ENCODE measurements at places on chromosomes 4 and X.
A peak's percentile ranks its signal among the peaks of the same experiment; 100 is the strongest.

GRCh38 chr4:40309250-40309774 lies 25.8 kb upstream of the CHRNA9 start:
- DNase-seq: no peak

- DNase-seq: no peak
Observed at GRCh38 chr4:15130441-15130840, 128.2 kb downstream of the CPEB2 start.

- no peak for DNase-seq
Observed at GRCh38 chr4:69092190-69092589, 4.1 kb upstream of the UGT2B7 start.

- no peak for DNase-seq
Observed at GRCh38 chr4:157048248-157048647, 27.7 kb upstream of the GLRB start.

DNA sequence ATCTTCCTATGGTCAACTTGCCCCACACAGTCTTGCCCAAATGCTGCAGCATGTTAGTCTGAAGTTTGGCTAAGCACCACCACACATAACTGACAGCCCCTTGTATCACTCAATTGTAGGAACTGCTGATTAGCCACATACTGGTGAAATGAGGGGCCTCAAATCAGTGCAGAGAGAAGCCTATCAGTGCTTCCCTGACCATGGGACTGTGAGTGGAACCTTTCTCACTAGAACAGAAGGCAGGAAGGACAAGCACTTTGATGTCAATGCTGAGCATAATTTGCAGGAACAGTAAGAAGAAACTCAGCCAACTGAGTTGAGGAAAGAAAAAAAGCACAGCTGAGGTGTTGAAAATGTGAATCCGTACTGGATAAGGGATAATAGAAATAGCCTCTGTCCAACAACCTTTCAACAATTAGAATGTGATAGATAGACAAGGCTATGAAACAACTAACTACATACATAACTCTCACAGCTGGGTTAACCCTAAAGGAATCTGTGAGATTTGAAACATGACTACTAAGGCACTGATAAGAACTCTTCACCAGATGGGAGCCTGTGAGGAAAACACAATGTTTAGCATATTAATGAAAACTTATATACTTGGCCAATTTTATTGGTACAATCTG lies 136.6 kb upstream of the SH3RF1 start:
- DNase-seq: no peak

- DNase-seq: no peak
Observed at GRCh38 chr4:141849367-141849766, 213.0 kb downstream of the IL15 start.

DNA sequence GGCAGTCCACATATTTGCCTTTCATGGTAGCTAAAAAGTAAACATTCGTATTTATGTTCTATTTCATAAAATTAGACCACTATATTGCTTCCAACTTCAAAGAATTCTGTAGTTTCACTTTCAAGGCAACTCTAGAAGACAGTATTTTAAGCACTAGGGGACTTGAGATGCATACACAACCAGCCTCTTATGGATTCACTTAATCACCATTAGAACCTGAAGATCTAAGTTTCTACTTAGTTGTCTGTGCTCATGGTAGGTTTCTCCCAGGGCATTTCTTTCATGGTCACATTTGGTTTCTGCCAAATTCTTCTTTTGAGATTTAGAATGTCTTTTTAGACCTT lies 209.9 kb upstream of the HCCS start:
- DNase-seq: no peak

DNA sequence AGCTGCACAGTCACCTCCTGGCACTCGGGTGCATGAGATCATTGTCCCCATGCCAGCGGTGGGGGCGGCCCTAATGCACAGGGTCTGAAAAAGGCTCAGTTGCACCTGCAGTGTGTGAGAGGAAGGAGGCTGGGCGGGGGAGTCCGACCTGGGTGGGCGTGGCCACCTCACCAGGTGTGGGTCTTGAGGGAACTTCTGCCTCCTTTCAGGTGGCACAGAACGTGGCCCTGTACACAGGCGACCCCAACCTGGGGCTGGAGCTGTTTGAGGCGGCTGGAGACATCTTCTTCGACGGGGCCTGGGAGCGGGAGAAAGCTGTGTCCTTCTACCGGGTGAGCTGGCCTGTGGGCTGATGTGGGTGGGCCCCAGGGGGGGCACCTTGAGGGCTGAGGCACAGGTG lies 34.3 kb upstream of the HTRA3 start:
- peak; percentile 17 for DNase-seq

GRCh38 chr4:69066945-69067344 lies 29.3 kb upstream of the UGT2B7 start:
- no peak for DNase-seq

DNA sequence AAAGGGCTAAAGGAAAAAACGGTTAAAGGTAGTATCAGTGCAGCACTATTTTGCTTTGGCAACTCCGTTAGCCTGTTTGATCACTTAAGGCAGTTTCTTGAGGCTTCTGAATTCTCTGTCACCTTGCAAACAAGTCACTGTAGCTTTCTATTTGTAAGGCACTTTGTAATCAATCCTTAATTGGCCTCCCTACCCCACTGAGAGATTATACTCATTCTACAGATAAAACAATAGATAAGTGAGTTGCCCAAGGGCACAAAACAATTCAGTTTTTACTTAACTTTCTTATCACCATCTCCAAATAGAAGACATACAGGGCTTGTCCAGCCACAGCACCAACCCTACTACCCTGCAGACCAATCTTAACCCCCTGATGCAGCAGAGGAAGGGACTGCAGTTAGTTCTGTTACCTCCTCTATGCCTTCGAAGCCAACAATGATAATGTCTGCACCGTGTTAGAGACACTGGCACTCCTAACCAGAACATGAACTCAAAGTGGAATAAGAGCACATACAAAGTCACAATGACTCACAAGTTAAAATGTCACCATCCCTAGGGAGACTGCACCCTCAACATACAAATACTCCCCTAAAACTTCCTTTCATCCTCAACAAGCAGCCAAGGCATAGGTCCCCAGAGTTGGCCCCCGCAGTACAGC lies 1.7 kb downstream of the TMEM185A start:
- DNase-seq: no peak

- DNase-seq: no peak
Observed at GRCh38 chr4:108193886-108194672, 25.3 kb upstream of the LEF1 start.

- no peak for DNase-seq
Observed at GRCh38 chr4:94978904-94979303, 221.1 kb downstream of the BMPR1B start.

DNA sequence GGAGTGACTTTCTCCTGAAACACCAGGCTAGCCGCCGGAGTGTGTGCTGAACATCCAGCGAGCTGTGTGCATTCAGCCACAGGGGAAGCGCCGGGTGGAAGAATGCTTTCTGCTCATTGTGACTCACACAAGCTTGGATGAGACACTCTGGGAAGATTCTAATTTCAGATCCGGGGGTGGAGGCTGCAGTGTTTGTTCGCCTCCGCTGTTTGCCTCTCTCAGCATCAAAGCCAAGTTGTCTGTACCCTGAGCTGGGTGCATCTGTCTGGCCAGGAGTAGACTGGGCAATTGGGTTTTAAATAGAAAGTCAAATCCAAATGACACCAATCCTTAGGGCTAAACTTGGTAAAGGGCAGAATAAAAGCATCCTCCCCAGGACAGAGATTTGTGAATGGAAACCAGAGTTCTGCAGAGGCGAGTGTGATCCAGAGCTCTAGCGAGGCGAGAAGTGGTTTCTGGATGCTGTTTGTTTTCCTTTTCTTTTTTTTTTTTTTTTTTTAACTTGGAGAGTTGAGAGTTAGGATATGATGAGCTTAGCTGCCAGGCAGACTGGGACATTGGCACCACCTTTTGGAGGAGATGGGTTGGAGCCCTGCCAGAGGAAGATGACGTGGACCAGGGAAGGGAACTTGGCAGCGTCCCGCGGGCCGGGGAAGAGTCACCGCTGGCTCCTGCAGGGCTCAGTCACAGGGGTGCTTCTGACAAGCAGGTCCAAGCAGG lies 196.0 kb upstream of the PSAPL1 start:
- peak; percentile 68 for DNase-seq

DNA sequence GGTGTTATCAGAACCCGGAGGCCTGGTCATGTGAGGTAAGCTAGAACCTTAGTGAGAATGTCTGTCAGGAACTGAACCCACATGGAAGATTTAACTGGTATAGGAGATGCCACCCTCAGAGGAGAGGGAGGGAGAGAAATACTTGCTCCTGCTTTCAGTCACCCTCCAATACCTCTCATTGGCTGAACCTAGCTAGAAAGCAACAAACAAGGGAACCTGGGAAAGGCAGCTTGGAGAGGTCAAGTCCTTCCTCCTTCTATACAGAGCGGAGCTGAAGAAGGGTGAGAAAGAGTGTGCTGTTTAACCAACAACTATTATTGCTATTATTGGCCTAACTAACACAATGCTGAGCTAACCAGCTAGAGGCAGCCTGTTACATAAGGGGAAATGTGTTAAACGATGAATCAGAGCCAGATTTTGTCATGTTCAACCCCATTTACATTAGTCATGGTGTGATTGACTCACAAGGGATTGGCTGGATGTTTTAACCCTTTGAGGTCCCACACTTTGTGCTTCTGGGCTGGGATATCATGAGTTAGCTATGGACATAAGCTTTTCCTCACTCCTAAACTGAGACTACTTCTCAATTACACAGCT lies 96.5 kb upstream of the ESX1 start:
- DNase-seq: no peak

- peak; percentile 36 for DNase-seq
Observed at GRCh38 chrX:153469811-153470410, 465 bp downstream of the HAUS7 start.

DNA sequence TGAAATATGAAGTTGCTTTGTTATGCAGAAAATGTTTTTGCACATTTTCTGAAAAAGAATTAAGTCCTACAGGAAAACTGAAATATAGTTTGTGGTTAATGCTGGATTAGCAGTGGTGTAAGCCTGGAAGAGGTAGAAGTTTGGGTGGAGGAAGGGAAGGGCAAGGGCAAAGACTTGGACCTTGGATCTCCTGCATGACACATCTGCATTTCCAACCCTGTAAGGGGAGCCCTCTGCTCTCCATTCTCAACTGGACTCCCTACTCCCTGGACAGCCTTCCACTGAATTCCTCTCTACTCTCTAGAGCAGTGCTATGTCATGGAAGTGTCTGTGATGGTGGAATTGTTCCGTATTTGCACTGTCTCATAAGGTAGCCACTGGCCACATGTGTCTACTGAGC lies 4.6 kb downstream of the CASP6 start:
- no peak for DNase-seq

DNA sequence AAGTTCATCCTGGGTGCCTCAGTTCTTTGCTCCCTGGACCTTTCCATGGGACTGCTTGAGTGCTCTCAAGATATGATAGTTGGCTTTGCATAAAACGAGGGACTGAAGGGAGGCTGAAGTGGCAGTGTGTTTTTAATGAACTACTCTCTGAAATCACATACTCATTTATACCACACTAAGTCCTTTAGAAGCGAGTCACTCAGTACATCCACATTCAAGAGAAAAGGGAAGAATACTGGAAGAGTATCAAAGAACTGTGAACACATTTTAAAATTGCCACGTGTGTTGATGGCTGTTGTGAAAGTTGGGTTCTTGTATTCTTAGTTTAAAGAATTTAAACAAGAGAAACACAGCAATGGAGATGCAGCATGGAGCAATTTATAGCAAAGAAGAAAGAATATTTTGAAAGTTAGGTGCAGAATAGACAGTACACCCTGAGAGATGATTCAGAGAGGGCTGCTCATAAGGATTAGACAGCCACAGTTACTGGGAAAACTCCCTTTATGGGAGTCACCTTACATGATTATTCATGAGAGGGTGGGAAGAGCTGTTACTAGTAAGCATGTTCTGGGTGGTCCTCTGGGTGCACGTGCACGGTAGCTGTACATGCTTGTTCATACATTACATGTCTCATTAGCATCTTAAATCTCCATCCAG lies 380.7 kb downstream of the ADGRL3 start:
- no peak for DNase-seq

DNA sequence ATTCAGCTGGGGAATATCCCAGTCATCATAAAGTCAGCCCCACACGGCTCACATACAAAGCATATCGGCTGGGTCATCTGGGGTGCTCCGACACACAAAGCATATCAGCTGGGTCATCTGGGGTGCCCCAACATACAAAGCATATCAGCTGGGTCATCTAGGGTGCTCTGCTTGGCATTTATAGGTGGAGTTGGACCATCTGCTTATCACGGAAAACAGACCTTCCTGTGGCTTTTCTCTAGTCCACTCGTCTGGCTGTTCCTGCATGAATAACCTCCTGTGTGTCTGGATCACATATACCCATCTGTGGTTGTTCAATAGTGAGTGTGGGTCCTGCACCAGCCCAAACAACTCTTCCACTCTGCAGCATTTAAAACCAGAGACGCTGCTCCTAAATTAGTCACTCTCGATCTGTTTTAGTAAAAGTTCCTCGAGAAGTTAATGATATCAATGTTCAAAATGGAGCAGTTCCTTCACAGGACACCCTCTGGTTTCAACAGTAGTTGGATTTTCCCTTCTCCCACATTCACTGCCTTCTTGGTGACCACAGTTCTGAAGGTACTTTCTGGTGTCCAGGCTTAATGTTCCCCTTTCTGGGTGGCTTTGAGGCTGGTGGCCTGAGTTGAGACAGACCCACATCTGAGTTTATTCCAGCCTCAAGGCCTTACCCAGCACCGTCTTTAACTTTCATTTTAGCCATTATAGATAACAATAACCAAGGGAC lies 70.0 kb upstream of the FRG1 start:
- DNase-seq: no peak

GRCh38 chr4:73588613-73589012 lies 31.6 kb downstream of the RASSF6 start:
- DNase-seq: no peak

DNA sequence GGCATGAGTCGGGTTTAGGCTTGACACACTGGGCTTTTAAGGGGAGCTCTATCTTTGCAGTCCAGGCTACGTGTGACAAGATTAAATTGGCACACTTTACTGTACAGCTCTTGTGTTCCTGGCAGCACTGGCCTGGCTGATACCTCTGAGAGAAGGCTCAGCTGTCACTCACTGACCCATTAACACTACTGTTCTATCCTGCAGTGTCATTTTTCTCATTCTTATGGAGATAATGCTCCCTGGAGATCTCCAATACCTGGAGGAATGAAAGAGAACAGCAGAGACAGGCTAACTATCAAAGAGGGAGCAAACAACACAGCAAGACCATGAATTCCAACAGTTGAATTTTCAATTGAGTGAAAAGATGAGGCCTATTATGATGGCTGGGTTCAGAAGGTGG lies 1.7 kb upstream of the PDHA2 start:
- no peak for DNase-seq

GRCh38 chr4:79362626-79363025 lies 36.8 kb upstream of the NAA11 start:
- no peak for DNase-seq

- DNase-seq: no peak
Observed at GRCh38 chr4:86493460-86493859, 100.7 kb upstream of the PTPN13 start.

DNA sequence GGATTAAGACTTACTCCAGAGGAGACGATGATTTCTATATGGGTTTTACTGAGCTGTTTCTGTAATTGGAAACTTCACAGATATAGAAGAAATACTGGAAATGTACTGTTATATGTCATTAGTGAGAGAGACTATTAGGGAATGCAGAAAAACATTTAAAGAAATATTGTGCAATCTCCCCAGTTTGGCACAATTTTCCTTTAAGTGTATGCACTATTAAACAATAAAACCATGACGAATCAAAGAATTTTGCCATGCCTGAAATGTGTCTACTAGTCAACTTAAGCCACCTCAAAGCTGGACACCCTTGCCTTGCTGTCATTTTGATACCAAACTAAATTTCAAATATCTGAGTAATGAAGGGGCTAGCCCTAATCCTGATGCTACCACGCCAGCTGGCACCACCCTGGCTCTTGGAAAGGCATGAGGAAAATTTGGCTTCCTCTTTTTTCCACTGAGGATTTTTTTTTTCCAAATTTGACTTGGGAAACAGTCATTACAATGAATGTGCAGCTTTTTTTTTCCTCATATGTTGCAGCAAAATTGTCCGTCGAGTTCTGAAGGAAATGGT lies 36.1 kb downstream of the MTTP start:
- DNase-seq: no peak

Data from NCI-H345 (cell line).